ENCODE measurements at places on chromosomes 5 and 9. TPM values are rescaled to one million over a fixed set of nuclear protein-coding genes. Genes with fewer than 3 reads are reported as not detected.

The GABRB2 gene
- not detected for total RNA-seq

The MRPL36 gene
- 47.1 TPM for total RNA-seq

The UAP1L1 gene
- total RNA-seq = 43.9 TPM

The CENPK gene
- total RNA-seq = 90.7 TPM

The WDR31 gene
- 0.99 TPM for total RNA-seq

The SLC36A2 gene
- total RNA-seq = not detected

The TAF11L10 gene
- total RNA-seq = not detected

The ADAMTS12 gene
- not detected for total RNA-seq

GRCh38 chr5:133919148-133920136 lies 49.0 kb downstream of the C5orf15 start:
- no peak for DNase-seq

GRCh38 chr5:176638437-176638836 lies 8.0 kb downstream of the EIF4E1B start:
- DNase-seq = no peak

DNA sequence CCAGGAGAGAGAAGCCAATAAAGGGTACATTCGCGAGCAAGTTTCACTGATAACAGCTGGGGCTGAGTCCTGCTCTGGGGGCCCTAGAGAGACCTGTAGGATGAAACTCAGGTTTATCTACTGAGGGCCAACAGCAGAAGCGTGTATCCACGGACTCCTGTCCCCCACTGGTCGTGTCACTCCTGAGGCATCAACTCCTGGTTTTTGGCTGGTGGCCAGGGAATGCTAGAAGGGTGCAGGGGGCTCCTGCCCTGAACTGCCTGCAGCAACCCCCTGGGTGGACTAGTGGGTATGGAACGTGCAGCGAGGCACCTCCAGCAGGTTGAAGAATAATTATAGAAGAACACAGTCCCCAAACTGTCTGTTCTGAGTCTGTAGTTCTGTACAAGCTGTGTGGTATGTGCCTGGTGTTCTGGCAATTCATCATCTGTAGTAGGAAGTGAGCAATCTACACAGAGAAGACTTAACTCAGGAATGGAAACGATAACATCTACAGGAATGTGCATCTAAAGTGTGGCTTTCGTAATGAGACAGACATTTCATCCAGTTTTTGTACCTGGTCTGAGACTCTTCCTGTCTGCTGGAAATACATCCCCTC lies 64.5 kb upstream of the GNA14 start:
- no peak for DNase-seq

DNA sequence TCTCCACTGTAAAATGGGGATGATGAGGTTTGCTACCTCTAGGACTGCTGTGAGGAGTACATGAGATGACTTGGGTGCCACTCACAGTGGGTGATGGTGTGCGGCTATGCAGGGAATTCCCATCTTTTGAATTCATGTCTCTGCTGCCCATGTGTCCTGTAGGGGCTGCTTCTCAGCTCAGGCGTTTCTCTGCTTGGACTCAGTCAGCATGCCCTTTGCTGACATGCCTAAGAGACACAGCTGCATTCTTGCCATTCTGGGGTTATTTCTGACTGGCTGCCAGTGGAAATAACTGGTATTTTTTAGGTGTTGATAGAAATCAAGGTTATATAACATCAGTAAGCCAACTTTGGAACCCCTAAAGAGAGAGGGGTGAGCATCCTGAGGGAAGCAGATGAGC lies 24.3 kb upstream of the XPA start:
- no peak for DNase-seq

DNA sequence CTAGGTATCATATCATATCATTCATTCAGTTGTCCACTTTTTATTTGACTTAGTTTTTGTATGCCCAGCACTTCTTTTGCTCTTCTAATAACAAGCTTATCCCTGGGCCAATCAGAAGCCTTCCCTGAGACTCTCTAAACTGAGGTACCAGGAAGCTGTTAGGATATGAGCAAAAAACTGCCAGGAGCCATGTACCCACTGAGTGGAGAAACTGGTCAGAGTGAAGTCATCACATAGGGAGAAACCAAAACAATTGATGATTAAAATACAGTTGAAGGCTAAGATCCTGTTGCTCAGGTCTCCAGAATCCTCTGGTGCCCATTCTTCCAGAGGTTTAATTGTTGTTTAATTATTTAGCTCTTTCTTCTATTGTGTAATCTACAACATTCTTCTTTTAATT lies 120.2 kb downstream of the KIAA0825 start:
- DNase-seq = no peak

DNA sequence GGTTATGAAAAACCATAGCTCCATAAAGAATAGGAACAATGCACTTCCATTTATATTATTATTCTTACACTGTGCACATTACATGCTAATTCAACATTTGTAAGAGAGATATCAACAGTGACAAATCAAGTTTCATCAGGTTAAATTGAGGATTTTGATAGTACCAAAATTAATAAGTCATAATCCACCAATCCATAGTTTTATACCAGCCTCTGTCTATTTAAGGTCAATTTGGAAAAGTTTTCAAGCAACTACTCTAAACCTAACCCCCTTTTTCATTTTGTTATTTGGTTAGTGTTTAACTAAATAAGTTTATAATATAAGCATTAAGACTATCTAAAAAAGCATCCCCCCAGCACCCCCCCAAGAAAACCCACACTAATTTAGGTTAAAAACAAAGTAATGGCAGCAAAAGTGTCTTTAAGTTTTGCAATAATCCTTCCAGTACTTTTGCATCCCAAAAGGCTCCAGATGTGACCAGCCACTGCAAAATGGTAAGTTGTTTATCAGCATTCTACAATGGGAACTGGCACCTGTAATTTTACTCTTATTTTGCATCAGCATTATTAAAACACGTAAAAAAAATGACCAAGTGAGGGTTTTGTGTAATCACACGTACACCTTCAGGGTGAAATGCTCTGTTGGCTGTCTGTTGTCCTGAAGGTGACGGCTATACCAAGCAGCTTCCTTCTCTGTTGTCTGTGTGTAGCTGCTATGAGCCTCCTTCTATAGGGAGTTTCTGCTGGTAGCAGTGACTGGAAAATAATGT lies 36.8 kb upstream of the SSBP2 start:
- no peak for DNase-seq

DNA sequence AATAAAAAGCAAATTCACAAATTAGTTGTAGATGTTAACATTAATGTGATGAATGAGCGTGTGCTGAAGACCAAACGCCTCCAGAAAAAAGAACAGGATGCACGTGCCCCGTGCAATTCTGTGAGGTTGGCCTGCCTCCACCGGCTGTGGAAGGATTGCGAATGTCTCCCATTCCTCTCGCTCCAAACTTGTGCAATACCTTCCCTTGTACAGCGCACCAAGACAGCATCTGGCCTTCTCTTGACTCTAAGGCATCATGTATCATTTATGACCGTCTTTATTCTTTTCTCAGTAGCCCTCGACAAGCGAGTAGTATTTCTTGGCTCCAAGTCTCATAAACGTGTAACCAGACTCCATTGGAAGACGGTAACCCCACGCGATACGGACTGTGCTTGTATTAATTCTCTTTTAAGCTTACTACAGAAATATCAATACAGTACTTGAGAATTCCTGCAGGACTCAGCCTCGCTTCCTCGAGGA lies 1.5 kb upstream of the TESK1 start:
- no peak for DNase-seq

- peak; percentile 7 for DNase-seq
Measured at GRCh38 chr5:172488221-172488620, 33.9 kb upstream of the SH3PXD2B start.

DNA sequence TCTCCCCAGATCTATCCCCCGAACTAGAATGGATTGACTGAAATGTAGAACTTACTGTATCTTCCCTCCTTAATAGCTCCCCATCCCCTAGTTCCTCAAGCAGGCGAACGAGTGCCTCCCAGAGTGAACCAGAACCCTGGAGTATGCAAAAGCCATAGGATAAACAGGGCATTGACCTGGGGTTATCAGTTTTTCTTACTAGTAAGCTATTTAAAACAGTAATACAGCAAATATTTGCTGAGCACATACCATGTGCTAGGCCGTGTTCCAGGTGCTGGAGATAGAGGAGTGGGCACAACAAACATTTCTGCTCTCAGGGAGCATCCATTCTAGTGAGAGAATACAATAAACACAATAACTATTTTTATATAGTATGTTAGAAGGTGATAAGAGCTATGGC lies 1.8 kb downstream of the SKP2 start:
- DNase-seq = no peak

DNA sequence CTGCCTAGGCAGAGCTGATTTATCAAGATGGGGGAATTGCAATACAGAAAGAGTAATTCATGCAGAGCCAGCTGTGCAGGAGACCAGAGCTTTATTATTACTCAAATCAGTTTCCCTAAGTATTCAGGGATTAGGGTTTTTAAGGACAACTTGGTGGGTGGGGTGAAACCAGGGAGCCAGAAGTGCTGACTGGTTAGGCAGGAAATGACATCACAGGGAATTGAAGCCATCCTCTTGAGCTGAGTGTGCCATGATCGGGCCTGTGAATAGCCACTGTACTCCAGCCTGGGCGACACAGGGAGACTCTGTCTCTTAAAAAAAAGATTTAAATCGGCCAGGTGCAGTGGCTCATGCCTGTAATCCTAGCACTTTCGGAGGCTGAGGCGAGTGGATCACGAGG lies 45.3 kb upstream of the CDK5RAP2 start:
- DNase-seq = no peak

DNA sequence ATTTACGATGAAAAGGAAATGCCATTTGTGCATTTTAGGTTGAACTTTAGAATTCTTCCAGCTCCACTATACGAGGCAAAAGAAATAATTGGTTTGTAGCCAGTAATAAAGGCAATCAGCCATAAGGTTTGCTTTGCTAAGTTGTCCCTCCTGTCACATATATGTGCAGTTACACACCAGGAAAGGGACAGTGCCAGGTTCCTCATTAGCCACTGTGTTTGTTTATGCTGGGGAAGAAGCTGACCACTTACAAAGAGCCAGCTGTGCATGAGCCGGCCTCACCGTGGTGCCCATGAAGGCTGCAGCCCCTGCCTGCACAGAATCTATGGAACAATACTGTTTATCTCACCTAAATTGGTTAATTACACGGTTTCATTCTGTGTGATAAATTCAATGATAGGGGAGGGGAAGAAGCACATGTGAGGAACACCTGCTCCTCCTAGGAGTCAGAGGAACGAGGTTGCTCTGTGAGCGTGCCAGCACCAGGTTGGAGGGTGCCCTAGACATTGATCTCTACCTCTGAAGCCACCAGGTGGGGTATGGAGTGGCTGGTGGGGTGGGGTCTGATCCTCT lies 173.8 kb upstream of the DAP start:
- DNase-seq = no peak

GRCh38 chr5:173094012-173094661 lies 38.0 kb downstream of the CREBRF start:
- DNase-seq = no peak

- no peak for DNase-seq
Measured at GRCh38 chr9:28892538-28892937, 1319.3 kb upstream of the C9orf72 start.

DNA sequence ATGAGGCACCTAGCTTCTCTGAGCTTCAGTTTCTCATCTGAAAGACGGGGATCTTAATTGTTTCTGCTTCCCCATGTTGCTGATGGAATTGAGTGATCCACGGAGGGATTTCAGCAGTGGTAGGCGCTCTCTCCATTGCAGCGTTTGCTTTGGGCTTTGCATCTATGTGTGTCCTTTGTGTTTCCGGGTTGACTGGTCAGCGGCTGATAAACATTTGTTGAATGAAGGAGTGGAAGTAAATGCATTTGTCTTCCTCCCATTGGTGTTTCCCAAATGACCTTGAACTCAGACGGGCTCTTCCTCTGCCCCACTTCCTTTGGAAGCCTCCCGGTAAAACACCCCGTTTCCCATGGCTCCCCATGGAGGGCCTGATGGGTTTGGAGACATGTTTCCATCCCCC lies 117.2 kb downstream of the GAPVD1 start:
- DNase-seq = no peak

- no peak for DNase-seq
Measured at GRCh38 chr9:94654165-94654894, 15.0 kb upstream of the FBP1 start.

DNA sequence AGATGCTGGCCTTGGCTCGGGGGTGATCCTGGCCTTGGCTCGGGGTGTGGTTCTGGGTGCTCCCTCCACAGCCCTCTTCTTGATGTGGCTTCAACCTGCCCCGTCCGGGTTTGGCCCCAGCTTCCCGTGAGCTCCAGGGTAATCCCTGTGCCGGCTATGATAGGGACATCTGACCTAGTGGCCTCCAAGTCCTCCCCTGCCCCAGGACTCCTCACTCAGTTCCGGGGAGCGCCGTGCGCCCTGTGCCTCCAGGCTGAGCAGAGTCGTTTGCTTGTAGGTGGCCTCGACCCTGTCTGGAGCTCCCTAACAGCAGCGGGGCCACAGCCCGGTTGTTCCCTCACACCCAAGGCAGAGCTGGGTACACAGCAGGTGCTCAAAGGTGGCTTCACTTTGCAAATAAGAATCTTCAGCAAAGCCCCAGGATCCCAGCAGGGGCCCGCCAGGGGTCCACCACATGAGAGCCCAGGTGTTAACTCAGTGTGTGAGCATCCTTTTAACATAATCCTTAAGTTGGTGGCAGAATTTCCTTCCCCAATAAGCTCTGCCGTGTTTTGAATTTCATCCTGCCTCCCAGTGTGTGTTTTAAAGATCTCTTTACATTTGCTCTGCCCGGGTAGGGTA lies 32.3 kb upstream of the CEP72 start:
- DNase-seq = no peak

DNA sequence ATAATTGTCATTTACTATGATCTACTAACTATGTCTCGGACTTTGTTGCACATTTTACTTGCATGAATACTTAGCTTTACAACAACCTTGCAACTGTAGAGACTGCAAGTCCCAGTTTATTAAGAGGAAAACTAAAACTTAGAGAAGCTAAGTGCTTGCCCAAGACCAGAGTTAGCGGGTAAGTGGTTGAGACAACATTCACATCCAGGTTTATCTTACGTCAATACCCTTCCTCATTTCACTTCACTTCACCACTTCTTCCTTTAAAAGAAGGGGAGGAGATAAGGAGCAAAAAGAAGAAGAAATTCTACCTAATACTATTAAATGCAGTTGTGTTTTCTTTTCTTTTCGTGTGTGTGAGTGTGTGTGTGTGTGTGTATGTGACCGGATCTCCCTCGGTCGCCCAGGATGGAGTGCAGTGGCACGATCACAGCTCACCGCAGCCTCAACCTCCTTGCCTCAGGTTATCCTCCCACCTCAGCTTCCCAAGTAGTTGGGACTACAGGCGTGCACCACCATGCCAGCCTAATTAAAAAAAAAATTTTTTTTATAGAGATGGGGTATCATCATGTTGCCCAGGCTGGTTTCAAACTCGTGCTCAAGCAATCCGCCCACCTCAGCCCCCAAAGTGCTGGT lies 37.4 kb downstream of the MEGF9 start:
- DNase-seq = no peak

- DNase-seq = no peak
Measured at GRCh38 chr5:171464829-171465228, 45.4 kb downstream of the FGF18 start.

GRCh38 chr5:146588331-146589027 lies 72.5 kb upstream of the GPR151 start:
- DNase-seq = no peak

Measured in activated naive CD8-positive, alpha-beta T cell treated with anti-CD3 and anti-CD28 coated beads, Interleukin-2, amount 10 ng/mL, durations not matched to agents 7 days and 5 days (primary cell).